Effector memory CD4-positive, alpha-beta T cell (primary cell): ENCODE measurements at places on chromosomes 5 and 9.

GRCh38 chr9:123318961-123319421, 37.0 kb upstream of the CRB2 start:
- H3K27me3 ChIP-seq: no peaks in the 10 kb centered on the region
- no peak for DNase-seq

DNA sequence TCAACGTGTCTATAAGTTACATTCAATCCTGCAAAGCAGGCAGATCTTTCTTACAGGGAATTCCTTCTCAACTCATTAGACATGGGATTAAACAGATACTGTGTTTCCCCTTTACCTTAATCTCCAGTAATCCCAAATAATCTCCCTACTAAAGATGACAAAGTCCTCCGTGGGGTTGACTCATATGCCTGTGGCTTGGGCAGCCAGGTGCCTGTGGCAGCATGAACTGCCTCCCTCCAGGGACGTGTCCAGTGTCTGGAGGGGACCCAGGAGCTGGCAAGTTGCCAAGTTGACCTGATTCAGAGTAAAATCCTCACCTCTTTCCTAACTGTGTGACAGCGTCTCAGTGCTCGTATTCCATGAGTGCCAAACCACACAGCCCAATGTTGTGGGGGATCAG, 94.6 kb upstream of the PTCH1 start:
- no peaks in the 10 kb centered on the region for H3K27me3 ChIP-seq
- H3K36me3 ChIP-seq: no peaks in the 10 kb centered on the region
- H3K4me3 ChIP-seq: no peak overlapping the region
- H3K4me1 ChIP-seq: no peaks in the 10 kb centered on the region

- DNase-seq: no peak
- no peaks in the 10 kb centered on the region for H3K27me3 ChIP-seq
- H3K4me3 ChIP-seq: no peak overlapping the region
- no peaks in the 10 kb centered on the region for H3K4me1 ChIP-seq
Observed at GRCh38 chr5:88841212-88841611, 41.8 kb downstream of the MEF2C start.

DNA sequence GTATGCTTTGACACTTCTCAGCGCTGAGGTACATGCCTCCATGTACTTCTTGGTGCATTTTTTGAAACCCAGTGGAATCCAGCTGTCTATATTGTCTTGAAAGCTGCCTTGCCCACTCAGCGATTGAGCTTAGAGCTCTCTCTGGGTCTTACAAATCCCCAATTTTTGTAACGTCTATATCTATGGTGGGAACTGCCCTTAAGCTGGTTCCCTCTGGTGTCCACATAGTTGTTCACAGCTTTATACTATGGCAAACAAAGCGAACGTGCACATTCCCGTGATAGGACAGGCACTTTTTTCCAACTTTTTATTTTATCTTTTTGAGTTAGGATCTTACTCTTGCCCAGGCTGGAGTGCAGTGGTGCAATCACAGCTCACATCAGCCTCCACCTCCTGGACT, 20.9 kb downstream of the CDHR2 start:
- H3K27ac ChIP-seq: no peak overlapping the region
- no peak overlapping the region for H3K4me3 ChIP-seq
- peaks cover 6% of the 10 kb centered on the region for H3K4me1 ChIP-seq
- H3K27me3 ChIP-seq: no peaks in the 10 kb centered on the region
- no peaks in the 10 kb centered on the region for H3K36me3 ChIP-seq

- no peak for DNase-seq
- H3K4me3 ChIP-seq: no peak overlapping the region
- no peaks in the 10 kb centered on the region for H3K27me3 ChIP-seq
- no peaks in the 10 kb centered on the region for H3K36me3 ChIP-seq
- no peaks in the 10 kb centered on the region for H3K4me1 ChIP-seq
Observed at GRCh38 chr5:133919148-133920136, 49.0 kb downstream of the C5orf15 start.

GRCh38 chr9:36029202-36029601, 7.5 kb upstream of the RECK start:
- no peaks in the 10 kb centered on the region for H3K36me3 ChIP-seq
- H3K4me1 ChIP-seq: no peaks in the 10 kb centered on the region
- H3K27ac ChIP-seq: no peak overlapping the region
- no peak for DNase-seq
- no peak overlapping the region for H3K4me3 ChIP-seq

- no peak overlapping the region for H3K27ac ChIP-seq
- H3K4me3 ChIP-seq: no peak overlapping the region
- peaks cover 81% of the 10 kb centered on the region for H3K27me3 ChIP-seq
- H3K36me3 ChIP-seq: no peaks in the 10 kb centered on the region
- DNase-seq: no peak
- H3K4me1 ChIP-seq: peaks cover 22% of the 10 kb centered on the region
Observed at GRCh38 chr9:972501-973294, 3.8 kb upstream of the DMRT3 start.

DNA sequence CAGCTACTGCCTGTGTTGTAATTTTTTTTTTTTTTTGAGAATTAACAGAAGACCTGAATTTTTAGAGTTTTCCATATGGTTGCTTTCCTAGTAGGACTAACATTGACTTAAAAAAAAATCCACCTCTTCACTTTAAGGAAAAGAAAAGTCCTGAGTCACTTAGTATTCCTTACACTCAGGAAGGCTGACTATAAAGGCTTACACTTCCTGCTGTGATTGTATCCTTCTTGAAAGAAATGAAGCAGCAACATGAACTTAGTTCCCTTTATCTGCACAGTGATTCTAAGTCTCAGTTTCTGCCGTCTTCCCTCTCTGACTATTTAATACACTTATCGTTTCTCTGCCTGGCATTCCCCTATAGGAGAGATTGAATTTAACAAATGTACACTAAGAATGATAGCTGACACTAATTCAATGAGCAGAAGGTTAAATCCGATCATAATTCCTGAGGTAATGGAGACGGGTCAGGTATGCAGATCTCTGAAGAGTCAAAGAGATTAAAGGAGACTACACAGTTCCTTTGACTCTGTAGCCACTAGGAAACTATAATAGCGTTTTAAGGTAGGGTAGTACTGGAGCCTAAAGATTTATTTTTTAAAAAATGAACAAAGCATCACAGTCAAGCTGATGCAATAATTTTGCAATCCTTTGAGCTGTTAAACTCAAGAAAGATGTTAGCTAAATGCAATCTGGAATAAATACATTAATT, 185.1 kb upstream of the ELAVL2 start:
- H3K36me3 ChIP-seq: no peaks in the 10 kb centered on the region
- H3K4me1 ChIP-seq: no peaks in the 10 kb centered on the region
- H3K4me3 ChIP-seq: no peak overlapping the region
- no peak overlapping the region for H3K27ac ChIP-seq

GRCh38 chr5:125137535-125137934, 391.1 kb upstream of the ZNF608 start:
- no peak overlapping the region for H3K27ac ChIP-seq
- no peak overlapping the region for H3K4me3 ChIP-seq
- no peak for DNase-seq
- H3K27me3 ChIP-seq: no peaks in the 10 kb centered on the region
- H3K36me3 ChIP-seq: no peaks in the 10 kb centered on the region

- no peaks in the 10 kb centered on the region for H3K4me1 ChIP-seq
- no peak for DNase-seq
- no peaks in the 10 kb centered on the region for H3K36me3 ChIP-seq
- no peak overlapping the region for H3K27ac ChIP-seq
- H3K4me3 ChIP-seq: no peak overlapping the region
Observed at GRCh38 chr9:135489188-135489906, 9.8 kb downstream of the PPP1R26 start.

- H3K4me1 ChIP-seq: peaks cover 6% of the 10 kb centered on the region
- H3K27me3 ChIP-seq: no peaks in the 10 kb centered on the region
- H3K27ac ChIP-seq: no peak overlapping the region
Observed at GRCh38 chr9:33375841-33376321, 26.5 kb downstream of the AQP7 start.

- DNase-seq: no peak
- peaks cover 5% of the 10 kb centered on the region for H3K4me1 ChIP-seq
- no peak overlapping the region for H3K27ac ChIP-seq
- no peak overlapping the region for H3K4me3 ChIP-seq
- H3K27me3 ChIP-seq: no peaks in the 10 kb centered on the region
Observed at GRCh38 chr5:150753863-150754262, 5.0 kb downstream of the DCTN4 start.

- H3K27ac ChIP-seq: no peak overlapping the region
- H3K27me3 ChIP-seq: no peaks in the 10 kb centered on the region
- DNase-seq: no peak
- H3K4me1 ChIP-seq: no peaks in the 10 kb centered on the region
- H3K4me3 ChIP-seq: no peak overlapping the region
- no peaks in the 10 kb centered on the region for H3K36me3 ChIP-seq
Observed at GRCh38 chr9:121399883-121400607, 30.0 kb upstream of the STOM start.

GRCh38 chr9:110440796-110441195, 103.1 kb upstream of the TXNDC8 start:
- no peaks in the 10 kb centered on the region for H3K4me1 ChIP-seq
- DNase-seq: no peak
- no peak overlapping the region for H3K27ac ChIP-seq
- H3K27me3 ChIP-seq: no peaks in the 10 kb centered on the region

- H3K27ac ChIP-seq: no peak overlapping the region
- no peaks in the 10 kb centered on the region for H3K4me1 ChIP-seq
- H3K4me3 ChIP-seq: no peak overlapping the region
- no peaks in the 10 kb centered on the region for H3K36me3 ChIP-seq
- no peak for DNase-seq
- no peaks in the 10 kb centered on the region for H3K27me3 ChIP-seq
Observed at GRCh38 chr5:68000805-68001204, 214.8 kb upstream of the PIK3R1 start.

GRCh38 chr5:150009671-150010387, 9.3 kb downstream of the HMGXB3 start:
- no peak for DNase-seq
- no peaks in the 10 kb centered on the region for H3K27me3 ChIP-seq
- peaks cover 67% of the 10 kb centered on the region for H3K36me3 ChIP-seq
- H3K4me1 ChIP-seq: no peaks in the 10 kb centered on the region
- H3K27ac ChIP-seq: no peak overlapping the region

GRCh38 chr9:22030101-22030598, 21.0 kb upstream of the CDKN2B start:
- DNase-seq: no peak
- no peaks in the 10 kb centered on the region for H3K4me1 ChIP-seq
- no peak overlapping the region for H3K4me3 ChIP-seq
- no peaks in the 10 kb centered on the region for H3K36me3 ChIP-seq
- H3K27me3 ChIP-seq: no peaks in the 10 kb centered on the region

GRCh38 chr5:147065071-147065470, 169.8 kb upstream of the STK32A start:
- DNase-seq: no peak
- H3K4me3 ChIP-seq: no peak overlapping the region
- H3K36me3 ChIP-seq: no peaks in the 10 kb centered on the region
- no peaks in the 10 kb centered on the region for H3K4me1 ChIP-seq
- H3K27ac ChIP-seq: no peak overlapping the region

DNA sequence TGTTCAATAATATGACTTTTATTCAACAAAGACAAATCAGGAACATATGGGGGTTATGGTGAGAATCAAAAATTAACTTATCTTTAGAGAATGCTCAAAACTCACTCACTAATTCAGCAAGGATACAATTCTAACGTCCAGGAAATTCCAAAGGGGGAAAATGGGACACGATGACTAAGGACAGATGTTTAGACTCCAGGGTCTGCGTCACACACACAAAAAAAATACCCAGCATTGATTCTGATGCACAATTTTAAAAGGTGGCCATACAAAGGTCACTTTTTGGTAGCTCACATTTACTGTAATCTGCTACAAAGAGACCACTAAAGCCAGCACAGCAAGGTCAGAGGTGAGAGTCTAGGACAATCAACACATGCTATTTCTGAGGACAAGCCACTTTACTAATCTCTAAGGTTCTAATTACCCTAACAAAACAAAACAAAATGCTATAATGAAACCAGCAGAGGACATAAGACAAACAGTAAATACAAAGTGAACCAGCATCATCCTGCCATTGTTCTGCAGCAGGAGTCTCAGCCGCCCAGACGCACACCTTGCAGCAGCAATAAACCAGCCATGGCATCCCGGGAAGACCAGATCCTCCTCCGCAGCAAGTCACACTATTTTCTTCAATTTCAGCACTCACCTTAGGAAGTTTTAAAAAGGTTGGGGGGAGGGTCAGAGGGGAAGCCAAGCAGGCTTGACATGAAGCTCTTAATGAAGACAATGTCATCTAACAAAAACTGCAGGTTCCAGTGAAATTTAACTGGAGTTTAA, 57.8 kb downstream of the TTC39B start:
- DNase-seq: no peak
- H3K4me1 ChIP-seq: no peaks in the 10 kb centered on the region
- no peak overlapping the region for H3K4me3 ChIP-seq
- H3K27me3 ChIP-seq: no peaks in the 10 kb centered on the region
- no peak overlapping the region for H3K27ac ChIP-seq
- no peaks in the 10 kb centered on the region for H3K36me3 ChIP-seq

DNA sequence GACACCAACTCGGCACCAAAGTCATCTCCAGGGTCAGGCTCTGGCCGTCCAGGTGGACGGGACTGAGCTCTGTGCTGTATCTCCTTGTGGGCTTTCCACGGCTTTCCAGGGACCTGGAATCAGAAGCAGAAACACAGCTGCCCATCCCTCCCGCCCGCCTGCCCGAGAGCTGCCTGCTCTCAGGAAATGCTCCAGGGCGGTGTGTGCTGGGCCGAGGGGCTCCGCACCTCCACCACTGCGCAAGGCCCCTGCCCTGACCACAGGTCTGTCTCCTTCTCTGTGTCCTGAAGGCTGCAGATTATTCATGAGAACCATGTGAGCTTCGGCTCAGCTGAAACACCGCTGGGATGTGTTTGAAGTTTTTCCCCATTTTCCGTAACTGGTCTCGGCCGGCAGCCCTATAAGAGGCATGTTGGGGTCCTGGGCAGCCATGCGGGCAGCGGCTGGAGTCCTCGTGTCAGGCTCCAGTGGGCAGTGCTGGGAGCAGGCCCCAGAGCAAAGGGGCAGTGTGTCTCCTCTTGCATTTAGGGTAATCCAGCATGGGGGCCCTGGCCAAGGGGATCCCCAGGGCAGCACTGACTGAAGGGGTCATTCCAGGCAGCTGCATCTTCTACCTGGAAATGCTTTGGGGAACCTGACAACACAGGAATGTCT, 22.8 kb downstream of the NKD2 start:
- H3K4me1 ChIP-seq: no peaks in the 10 kb centered on the region
- no peak overlapping the region for H3K27ac ChIP-seq
- no peaks in the 10 kb centered on the region for H3K27me3 ChIP-seq
- no peaks in the 10 kb centered on the region for H3K36me3 ChIP-seq

DNA sequence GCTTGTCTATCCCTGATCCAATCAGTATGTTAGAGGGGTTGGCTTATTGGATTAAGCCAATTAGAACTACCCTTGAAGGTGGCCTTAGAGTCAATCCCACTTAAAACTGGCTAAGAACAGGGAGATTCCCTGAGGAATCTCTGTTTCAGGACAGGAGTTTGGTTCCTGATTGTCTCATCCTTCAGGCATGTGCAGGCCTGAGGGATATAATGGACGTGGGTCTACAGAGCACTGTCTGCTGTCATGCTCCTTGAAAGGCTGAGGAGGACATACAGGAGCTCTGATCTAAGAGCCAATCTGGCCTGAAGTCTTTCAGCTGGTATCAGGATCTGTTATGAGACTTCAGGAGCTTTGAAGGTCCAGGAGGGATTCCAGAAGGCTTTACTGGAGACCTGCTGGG, 36.2 kb upstream of the PRXL2C start:
- no peak for DNase-seq
- no peak overlapping the region for H3K4me3 ChIP-seq
- H3K4me1 ChIP-seq: no peaks in the 10 kb centered on the region
- H3K27me3 ChIP-seq: no peaks in the 10 kb centered on the region

- no peak for DNase-seq
- H3K27me3 ChIP-seq: no peaks in the 10 kb centered on the region
- H3K4me3 ChIP-seq: no peak overlapping the region
- H3K36me3 ChIP-seq: no peaks in the 10 kb centered on the region
Observed at GRCh38 chr9:34558919-34559623, 30.5 kb downstream of the CNTFR start.
